GDM1 (cell line): ENCODE measurements at places on chromosomes 7 and 10.

- no peak for DNase-seq
Observed at GRCh38 chr7:17301471-17302456, 3.3 kb downstream of the AHR start.

GRCh38 chr10:1324903-1325302 is 268.7 kb downstream of the WDR37 start:
- DNase-seq = no peak

- DNase-seq = peak; percentile 57
Observed at GRCh38 chr10:96789571-96790108, 42.5 kb upstream of the LCOR start.

DNA sequence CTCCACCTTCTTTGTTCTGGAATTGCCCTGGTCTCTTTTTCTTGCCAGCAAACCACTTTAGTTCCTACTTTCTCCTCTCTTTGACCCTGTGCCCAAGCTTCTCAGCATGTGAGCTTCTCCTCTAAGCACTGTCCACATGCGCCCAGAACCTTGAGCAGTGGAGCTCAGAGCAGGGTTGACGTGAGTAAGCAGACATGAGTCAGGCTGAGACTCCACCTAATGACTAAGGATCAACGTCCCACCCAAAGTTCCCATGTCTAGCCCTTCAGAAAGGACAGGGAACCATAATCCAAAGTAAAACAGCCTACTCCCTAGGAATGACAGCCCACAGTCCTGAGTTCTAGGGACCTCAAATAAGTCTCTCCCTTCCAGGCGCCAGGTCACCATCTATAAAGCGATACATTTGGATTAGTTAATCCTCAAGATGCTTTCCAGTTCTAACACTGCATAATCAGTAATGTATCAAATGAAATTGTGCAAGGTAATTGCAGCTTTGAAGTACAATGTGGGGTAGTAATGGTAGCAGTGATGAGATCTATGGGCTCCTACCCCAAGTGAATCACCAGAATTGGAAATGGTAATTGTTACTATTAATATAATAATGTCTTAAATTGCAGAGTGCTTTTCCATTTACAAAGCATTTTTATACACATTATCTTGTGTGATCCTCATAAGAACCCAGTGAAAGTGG is 44.5 kb downstream of the KCNMA1 start:
- DNase-seq = no peak

- no peak for DNase-seq
Observed at GRCh38 chr7:103991406-103991805, 1.9 kb upstream of the RELN start.

DNA sequence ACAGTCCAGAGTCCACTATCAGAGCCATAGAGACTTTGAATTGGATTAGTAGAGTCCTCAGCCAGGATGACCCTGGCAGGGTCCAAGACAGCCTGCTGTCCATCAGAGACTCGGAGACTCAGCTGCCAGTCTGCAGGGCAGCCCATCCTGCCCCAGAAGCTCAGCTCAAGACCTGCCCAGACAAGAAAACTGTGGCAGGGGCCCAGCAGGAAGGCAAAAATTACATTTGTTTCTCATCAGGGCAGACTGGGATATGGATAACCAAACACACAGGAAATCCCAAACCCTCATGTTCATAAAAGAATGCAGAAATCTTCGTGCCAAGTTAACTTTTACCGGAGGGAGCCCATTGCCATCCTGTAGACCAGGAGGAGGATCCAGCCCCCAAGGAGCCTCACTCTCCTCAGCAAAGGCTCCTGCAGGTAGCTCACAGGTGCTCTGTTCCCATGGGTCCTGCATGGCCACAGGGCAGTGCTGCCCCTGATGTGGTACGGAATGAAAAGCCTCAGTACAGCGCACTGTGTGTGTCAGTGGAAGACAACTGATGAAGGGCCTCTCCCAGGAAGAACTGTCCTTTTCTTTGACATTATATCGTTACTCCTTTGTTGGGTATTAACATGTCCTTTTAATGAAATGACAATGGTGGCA is 222.2 kb downstream of the KCNMA1 start:
- no peak for DNase-seq

GRCh38 chr7:110988890-110989501 is 101.9 kb upstream of the LRRN3 start:
- DNase-seq = no peak

DNA sequence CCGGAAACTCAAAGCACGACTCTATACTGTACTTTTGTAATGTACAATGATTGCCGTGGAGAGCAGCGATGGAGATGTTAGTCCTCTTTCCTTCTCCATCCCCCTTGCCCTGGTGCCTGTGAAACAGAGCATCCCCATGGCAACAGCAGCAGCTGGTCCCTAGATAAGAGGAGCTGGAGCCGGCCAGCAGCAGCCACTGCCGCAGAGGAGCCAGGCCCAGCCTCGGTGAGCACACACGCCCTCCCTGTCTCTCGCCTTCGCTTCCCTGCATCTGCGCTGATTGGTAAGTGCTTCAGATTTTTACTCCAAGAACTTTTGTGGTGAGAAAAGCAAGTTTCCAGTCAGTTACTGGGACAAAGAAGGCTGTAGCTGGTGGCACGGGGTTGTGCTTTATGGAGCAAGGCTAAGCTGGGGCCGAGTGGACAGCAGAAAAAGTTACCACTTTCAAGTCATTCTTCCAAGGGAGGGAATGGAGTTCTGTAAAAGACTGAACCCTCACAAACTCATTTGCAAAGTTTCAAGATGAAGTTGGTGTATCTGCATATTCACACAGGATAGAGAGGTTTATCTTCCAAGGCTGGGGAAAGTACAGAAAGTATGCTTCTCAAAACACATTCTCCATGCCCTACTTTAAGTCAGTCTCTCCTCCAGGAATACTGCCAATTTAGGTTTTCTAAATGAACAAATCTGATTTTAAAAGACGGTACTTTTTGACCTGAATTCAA is at the start of gene PPP1R17:
Gene PPP1R17, plus strand, starts transcription at position 192 of the 725 bp plus-strand sequence. CDS start 5,227 bp downstream, outside the sequence.
- DNase-seq = no peak

DNA sequence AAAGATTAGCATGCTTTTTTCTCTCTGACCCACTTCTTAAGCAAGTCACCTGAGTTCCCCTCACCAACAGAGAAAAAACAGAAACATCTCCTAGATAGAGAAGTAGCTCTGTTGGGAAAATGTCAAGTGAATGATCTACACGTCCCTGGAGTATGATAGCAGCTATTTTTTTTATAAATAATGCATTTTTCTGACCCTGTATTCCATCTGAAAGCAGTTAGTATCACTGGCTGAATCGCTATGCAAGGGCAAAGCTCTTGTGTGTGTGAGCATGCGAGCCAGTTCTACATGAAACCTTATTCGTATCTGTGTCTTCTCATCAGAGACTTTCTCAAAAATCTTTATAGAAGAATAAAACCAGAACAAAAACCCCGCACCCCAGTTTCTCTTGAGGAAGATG is 8.2 kb downstream of the ANKMY2 start:
- no peak for DNase-seq

- DNase-seq = peak; percentile 16
Observed at GRCh38 chr7:23106057-23106822, 655 bp downstream of the KLHL7 start.

GRCh38 chr7:132751244-132751647 is 175.0 kb upstream of the PLXNA4 start:
- DNase-seq = no peak

DNA sequence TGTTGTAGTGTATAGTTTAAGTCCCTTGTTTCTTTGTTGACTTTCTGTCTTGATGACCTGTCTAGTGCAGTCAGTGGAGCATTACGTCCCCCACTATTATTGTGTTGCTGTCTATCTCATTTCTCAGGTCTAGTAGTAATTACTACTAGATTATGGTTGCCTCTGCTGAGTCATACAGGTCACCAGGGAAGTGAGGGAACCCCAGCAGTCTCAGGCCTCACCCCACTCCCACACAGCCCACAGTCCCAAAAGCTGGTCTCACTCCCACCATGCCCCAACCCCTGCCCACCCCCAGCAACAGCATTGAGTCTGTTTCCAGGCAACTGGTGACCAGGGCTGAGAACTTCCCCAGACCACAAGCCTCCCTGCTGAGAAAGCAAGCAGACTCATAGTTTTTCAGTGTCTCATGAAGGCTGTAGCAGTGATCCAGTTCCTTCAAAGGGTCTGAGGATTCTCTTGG is 88.0 kb downstream of the PLXDC2 start:
- DNase-seq = no peak

DNA sequence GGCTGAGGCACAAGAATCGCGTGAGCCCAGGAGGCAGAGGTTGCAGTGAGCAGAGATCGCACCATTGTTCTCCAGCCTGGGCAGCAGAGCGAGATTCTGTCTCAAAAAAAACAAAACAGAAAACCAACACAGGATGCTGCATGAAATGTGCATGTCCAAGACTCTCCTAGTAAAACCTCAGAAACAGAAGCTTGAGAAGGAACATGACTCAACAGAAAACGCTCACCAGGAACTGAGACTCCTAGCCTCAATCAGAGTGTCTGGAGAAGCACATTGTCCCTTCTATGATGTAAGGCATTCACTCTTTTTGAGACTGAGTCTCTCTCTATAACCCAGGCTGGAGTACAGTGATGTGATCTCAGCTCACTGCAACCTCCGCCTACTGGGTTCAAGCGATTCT is 168.3 kb downstream of the MYOF start:
- peak; percentile 74 for DNase-seq

GRCh38 chr10:106577266-106577665 is 587.2 kb downstream of the SORCS1 start:
- no peak for DNase-seq

GRCh38 chr10:24973163-24973562 is 20.8 kb upstream of the PRTFDC1 start:
- DNase-seq = no peak

DNA sequence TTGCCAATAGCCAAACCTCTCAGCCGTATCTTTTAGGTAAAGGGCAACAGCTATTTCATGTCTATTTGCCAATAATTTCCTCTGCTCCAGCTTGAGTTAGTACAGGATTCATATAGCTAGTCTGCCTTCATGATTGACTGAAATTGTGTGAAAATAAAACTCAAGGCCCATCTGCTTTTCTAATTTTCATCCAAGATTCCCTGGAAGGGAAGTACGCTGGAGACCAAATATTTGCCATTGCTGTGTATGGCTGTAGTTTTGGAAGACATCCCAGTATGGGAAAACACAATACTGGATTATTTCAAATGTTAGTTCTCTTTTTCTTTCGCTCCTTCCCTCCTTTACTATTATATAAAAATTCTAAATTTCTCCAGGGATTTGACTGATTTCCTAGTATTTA is 652.4 kb downstream of the CNTNAP2 start:
- DNase-seq = no peak

- DNase-seq = no peak
Observed at GRCh38 chr7:43385856-43386255, 197.1 kb upstream of the STK17A start.

GRCh38 chr7:111090846-111091245 is at the start of gene LRRN3:
Gene LRRN3, plus strand, starts transcription at chr7:111091127. Its CDS starts 31,646 bp downstream, at chr7:111122773.
- no peak for DNase-seq

GRCh38 chr10:72567889-72568640 is 57.8 kb downstream of the MICU1 start:
- DNase-seq = no peak

DNA sequence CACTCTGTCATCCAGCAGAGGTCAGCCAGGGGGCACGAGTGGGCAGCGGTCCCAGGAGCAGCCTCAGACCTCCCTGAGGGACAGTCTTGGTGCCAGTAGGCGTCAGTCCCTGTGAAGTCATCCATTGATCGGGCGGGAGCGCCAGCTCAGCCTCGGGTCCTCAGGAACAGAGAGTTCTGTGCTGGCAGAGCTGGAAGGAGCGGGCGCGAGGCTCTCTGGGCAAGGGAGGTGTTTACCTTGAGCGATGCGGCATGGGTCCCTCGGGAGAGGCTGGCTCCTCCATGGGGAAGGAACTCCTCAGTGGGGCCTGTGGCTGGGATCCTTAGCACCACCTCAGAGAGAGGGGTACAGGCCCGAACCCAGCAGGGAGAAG is 101.1 kb upstream of the PPIF start:
- no peak for DNase-seq

GRCh38 chr10:46236941-46237681 is 49.7 kb upstream of the ANTXRL start:
- DNase-seq = no peak

- DNase-seq = no peak
Observed at GRCh38 chr10:48500771-48501170, 104.1 kb downstream of the ARHGAP22 start.

DNA sequence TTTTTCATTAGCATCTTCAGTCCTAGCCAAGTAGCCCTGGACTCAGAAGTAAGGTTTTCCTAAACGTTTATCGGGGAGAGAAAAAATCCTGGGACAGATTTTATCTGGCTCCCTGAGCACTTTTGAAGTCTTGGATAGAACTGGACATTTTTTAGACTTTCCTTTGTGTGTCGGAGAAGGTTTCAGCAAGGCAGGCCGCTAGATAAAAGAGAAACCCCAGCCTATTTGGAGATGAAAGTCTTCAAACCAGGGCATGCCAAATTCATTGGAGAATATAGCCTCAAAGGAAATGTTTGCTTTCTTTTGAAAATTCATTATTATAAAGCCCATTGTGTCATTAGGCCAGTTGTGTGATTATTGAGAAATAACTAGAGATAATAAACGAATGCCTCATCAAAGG is 228.1 kb downstream of the BAMBI start:
- no peak for DNase-seq

DNA sequence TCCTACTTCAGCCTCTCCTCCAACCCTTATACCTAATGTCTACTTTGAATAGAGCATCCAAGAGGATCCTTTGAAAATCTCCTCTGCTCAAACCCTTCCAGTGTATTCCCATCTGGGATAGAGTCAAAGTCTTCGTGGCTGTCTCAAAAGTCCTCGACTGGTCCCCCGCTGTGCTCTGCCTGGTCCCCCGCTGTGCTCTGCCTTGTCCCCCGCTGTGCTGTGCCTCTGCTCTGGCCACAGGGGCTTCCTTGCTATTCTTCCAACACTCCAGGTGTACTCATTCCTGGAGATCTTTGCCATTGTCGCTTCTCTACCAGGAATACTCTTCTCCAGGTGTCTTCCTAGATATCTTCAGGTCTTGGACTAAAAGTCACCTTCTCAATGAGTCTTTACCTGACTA is 36.1 kb upstream of the COMMD3 start:
- no peak for DNase-seq

GRCh38 chr10:64537928-64538327 is 1016.7 kb downstream of the REEP3 start:
- DNase-seq = no peak

DNA sequence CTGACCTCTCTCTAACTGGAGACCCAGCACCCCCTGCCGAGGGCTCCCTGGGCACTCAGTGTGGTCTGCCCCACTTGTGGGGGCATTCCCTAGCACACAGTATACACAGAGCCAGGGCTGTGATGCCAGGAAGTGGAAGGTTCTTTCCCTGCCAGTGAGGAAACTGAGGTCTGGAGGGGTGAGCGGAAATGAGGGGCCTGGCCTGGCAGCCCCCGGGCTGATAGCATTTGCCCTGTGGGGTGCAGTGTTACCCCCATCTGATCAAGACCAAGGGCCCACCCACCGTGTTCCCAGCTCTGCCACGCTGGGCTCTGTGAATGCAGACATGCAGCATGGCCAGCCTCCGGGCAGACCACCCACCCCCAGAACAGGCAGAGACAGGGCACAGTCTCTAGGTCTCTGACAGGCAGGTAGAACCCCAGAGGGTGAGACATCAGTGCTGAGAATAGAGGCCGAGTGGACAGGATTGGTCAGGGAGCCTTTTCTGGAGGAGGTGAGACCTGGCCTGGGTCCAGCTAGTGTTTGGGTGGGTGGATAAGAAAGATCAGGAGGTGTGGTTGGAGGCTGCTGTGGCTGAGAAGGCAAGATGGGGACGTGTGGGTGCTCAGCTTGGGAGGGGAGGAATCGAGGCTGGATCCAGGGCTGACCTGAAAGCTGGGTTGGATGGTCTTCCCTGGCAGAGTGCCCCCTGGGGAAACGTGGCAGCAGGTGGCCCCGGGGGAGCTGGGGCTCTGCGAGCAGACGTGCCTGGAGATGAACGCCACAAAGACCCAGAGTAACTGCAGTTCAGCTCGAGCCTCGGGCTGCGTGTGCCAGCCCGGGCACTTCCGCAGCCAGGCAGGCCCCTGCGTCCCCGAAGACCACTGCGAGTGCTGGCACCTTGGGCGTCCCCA is 10.8 kb upstream of the ZNF862 start:
- no peak for DNase-seq
